ENCODE measurements at places on chromosomes 1 and 21.

DNA sequence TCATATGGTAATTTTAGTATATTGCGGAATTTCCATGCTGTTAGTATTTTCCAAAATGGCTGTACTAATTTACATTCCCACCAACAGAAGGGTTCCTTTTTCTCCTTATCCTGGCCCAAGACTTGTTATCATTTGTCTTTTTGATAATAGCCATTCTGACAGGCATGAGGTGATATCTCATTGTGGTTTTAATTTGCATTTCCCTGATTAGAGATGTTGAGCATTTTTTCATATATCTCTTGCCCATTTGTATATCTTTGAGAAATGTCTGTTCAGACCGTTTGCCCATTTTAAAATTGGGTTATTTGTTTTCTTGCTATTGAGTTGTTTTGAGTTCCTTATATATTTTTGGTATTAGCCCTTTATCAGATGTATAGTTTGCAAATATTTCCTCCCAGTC is 14.0 kb downstream of the CAPZA1 start:
- no peak for DNase-seq

DNA sequence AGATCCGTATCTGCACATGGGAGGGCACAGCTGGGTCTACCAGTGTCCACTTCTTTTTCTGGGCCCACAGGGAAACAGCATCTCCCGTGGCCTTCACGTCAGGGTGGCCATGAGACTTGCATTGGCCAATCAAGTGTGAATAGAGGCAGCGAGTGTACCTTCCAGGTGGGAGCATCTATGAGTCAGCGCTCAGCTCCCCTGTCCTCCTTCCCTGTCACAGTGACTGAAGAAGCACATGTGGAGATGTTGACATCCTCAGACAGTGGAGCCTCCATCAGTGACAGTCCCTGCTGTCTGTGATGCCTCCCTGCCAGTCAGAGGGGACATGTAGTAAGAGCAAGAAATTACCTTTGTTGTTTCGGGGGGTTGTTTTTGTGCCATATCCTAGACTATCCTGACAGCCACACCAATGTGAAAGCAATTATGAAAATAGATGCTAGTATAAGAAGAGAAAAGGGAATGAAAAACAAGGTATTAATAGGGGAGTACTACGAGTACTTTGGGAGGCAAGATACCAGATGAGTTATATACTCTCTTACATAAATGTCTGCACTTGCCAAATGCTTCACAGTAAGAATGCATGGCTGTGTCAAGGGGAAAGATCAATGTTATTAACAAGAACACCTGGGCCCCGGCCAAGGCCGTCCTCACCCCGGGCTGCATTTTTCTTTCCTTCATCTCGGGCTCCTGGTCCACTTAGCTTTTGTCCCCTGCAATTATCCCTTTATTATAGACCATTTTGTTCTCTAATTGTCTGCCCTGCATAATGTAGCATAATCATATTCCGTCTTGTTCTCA is 86.0 kb downstream of the MATN1 start:
- no peak for DNase-seq

DNA sequence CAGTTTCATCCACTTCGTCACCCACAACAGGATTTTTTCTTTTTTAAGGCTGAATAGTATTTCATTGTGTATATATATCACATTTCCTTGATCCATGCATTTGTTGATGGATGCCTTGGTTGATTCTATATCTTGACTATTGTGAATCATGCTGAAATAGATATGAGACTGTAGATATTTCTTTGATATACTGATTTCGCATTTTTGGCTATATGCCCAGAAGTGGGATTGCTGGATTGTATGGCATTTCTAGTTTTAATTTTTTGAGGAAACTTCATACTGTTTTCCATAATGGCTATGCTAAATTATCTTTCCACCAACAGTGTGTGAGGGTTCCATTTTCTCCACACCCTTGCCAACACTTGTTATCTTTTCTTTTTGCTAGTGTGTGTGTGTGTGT is 5.0 kb downstream of the GUCA2B start:
- DNase-seq = no peak

DNA sequence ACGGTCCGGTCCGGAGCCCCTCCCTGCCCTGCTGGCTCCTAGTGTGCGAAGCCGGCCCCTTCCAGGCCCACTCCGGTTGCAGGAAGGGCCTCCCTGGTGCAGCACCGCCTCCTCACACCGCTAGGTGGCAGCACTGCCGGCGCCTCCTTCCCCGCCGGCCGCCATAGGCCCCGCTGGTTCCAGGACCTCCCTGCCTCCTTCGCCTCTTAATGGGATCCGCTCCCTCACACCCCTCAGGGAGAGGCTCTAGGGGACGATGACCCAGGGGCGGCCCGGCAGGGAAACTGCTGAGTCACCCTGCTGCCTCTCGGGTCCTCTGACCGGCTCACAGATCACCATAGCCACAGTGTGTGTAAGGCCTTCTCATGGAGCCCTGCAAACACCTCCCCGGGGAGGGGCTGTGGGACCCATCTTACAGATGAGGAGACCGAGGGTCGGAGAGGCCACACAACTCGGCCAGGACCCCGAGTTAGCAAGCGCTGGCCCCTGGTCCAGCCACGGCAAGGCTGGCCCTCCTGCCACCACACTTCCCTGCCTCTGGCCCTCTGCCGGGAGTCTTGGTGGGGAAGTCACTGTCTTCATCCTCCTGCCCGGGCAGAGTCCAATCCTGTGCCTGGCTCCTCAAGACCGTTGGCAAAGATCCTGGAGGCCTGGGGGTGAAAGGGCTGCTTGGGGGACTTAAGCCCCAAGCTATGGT is 1.6 kb upstream of the AJAP1 start:
- DNase-seq = peak; percentile 26

GRCh38 chr1:222081859-222082258 is 340.0 kb upstream of the DUSP10 start:
- no peak for DNase-seq

DNA sequence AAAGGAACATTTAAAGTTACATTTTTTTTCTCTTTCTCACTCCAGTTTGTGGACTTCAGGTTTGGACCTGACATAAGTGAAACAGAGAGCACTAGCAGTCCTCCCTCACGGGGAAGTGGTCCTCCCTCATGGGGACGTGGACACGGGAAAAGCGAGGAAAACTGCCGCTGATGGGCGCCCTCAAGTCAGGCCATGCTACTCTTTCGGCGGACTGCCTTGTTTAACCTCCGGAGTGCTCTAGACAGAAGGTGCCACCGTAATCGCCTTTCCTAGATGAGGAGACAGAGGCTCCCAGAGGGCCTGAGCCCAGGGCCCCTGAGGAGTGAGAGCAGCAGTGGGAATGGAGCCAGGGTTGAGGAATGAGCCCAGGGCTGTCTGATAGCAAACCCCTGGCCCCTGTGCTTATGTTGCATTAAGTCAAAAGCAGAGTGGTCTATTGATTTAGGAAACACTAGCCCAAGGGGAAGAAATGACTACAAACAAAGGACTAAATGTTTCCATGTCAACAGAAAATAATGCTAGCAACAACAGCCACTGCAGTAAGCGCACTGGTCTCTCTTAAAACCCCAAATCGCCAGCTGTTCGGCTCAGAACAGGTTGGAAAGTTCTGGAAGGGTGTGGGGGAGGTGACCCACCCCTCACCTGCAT is 84.1 kb downstream of the DMRTB1 start:
- DNase-seq = no peak

GRCh38 chr1:52916241-52916975 is 5.1 kb downstream of the ECHDC2 start:
- no peak for DNase-seq

GRCh38 chr1:58783090-58783992 is 506 bp downstream of the JUN start:
- peak; percentile 18 for DNase-seq

GRCh38 chr1:7247158-7247557 is 461.9 kb downstream of the CAMTA1 start:
- no peak for DNase-seq

DNA sequence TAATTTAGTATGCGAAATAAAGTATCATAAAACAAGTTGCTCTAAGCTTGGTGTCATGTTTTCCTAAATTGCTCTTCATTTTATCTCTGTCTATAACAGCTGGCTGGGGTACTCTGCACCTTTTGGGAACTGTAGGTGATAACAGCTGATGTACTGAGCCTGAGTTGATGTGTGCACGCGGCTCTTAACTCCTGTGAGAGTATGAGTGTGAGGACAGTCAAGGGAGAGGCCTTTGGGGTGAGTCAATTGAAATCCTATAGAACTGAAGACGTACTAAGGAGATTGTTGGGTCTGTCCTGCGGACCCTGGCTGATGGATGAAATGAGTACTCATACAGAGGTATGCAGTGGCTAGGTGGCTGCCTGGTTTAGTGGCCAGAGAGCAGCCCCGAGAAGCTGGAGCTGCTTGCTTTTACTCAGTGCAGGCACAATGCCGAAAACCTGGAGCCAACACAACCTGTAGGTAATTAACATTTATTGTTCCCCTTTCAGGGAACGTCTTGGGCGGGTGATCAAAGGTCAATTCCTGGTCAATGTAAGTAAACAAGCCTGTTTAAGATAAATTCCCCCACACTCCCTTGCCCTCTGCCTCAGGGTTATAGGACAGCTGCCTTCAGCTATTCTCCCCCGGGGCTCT is 188.5 kb downstream of the PRDM2 start:
- no peak for DNase-seq

GRCh38 chr1:217542837-217543236 is 88.1 kb downstream of the GPATCH2 start:
- no peak for DNase-seq

DNA sequence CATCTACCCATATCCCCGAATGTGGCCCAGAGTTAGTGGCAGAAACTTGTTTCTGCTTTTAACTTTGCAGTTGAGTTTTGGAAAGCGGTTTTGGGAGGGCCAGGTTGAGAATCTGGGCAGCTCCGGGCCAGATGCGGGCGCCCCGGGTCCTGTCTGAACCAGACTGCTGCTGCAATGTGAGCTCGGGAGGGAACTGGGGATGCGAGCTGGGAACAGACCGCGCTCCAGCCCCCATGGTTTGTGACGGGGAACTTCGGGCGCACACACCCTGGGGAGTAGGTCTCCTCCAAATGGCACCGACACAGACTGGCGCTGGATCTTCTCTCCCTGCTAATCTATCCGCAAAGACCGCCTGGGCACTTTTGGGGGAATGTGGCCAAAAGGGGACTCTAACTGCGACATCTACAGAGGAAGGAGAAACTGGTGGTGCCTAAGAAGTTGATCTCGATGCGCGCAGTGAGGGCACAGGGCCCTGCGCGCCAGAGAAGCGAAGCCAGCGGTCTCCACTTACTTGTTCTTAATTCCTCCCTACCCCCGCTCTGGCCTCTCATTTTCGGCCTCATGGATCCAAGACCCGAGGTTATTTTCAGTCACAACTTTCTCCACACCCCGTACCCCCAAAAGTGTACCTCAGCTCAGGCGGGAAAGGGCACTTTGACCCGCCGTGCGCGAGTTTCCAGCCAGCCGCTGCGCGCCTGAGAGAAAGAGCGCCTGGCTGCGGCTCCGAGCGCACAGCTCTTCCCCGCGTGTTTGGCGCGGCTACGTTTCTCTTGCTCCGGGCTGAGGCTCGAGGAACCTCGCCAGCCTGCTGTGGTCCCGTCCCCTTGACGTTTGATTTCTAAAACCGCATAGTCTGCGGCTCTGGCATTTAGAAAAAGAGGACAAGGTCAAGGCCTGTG is 411.0 kb upstream of the ESRRG start:
- DNase-seq = no peak

DNA sequence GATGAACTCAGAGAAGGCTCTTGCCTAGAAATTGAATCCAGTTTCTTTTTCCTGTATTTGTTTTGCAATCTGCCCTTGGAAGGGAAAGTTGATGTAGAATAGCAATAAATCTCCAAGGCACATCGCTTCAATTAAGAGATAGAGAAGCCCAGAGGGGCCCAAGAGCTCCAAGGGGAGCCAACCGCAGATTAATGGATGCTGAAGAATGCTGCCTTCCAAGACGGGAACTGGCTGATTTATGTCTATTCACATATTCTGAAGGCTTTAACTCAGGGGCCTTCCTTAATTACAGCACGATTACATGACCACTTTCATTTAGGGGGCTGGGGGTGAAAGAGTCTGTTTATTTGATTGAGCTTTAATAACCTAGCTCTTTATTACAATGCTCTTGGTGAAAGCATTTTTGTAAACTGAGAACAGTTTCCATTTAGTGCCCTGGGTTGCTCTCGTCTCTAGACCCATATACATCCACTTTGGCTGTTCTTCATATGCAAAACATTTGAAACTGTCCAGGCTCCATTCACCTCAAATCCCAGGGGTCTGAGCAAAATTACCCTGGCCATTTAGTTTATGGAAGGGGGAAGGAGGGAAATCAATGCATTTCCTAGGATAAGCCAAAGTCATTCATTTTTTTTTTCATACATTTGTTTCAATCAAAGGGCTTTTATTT is 87.4 kb upstream of the CLDN14 start:
- DNase-seq = no peak

DNA sequence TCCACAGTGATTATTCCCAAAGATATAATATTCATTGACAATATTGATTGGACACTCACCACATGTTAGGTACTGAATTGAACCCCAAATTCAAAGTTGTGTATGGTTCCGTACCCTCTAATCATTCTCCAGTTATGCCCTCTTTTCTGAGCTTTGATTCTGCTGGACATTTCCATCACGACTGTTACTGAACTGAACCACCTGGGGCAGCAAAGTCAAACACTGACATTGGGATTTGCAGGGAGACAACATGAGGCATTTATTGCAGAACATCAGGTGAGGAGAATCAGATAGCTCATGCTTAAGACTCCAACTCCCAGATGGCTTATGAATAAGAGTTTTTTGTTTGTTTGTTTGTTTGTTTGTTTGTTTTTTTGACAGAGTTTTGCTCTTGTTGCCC is 420.9 kb downstream of the DISC1 start:
- DNase-seq = no peak

DNA sequence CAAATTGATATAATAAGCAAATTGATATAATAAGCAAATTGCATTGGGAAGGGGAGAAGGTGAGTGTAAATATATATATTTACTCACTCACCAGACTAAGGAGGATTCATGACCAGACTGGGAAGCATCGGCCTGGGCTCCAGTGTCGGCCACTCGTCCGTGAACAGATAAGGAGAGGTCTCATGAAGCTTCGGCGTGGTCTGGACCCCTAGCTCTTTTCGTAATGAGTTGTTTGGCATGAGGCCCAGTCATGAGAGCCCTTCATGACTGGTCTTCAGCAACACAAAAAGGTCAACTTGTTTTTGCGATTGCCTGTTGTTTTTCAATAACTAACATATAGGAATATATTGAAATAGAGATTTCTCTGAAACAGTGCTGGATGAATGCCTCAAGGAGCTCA is 222.9 kb upstream of the KCNK2 start:
- no peak for DNase-seq

DNA sequence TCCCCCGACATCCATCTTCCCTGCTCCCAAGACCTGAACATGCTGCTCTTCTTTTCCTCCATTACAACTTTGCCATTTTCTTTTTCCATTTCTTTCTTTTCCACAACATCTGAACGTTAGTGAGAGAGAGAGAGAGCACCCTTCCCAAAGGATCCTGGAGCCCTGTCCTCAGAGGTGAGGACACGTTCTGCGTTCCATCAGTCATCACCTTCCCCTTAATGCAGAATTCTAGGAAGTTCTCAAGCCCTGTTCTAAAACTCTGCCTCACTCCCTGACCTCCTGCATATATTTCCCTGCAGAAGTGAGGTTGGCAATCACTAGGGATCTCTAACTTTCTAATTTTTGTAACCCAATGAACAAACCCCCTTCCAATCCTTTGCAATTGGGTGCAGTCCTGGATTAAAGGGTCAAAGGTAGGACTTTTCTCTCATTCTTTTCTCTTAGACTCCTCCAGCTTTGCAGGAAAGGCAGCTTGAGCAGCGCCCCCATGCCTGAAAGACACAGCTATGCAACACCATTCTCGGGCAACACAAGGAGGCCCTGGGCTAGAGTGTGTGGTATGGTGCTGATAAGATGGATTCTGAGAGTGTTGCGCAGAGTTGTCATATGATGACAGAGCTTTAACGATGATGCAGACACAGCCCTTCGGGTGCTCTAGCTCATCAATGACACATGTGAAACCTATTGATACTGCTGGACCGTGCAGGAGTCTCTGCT is 59.2 kb upstream of the TNR start:
- DNase-seq = no peak

Measured in CMK (cell line).